ENCODE measurements at places on chromosomes 5 and 9. TPM values are rescaled to one million over a fixed set of nuclear protein-coding genes. Genes with fewer than 3 reads are reported as not detected.

The IFNK gene
- total RNA-seq = not detected

- H3K27ac ChIP-seq = no peak overlapping the region
- H3K36me3 ChIP-seq = no peaks in the 10 kb centered on the region
- H3K4me1 ChIP-seq = no peaks in the 10 kb centered on the region
- no peak overlapping the region for H3K4me3 ChIP-seq
Measured at GRCh38 chr9:71886015-71886414, 25.0 kb downstream of the ABHD17B start.

The IL3 gene
- not detected for total RNA-seq

DNA sequence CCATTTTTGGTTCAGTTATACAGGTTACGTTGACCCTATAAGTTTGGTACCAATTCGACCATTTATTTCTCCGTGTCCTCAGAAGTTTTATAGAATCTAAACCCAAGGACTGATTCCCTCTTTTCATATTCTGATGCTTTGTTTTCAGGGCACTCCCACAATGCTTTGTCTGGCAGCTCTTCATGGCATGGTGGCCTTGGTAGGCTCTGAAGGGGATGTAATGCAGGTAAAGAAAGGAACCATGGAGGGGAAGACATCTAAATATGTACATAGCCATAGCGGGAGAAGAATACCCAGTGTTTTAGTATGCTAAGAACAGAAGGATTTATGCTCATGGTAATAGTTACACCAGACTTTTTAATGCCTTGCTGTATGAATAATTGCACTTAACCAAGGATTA lies 82.7 kb downstream of the HACD4 start:
- no peaks in the 10 kb centered on the region for H3K4me1 ChIP-seq
- no peak for DNase-seq
- H3K27ac ChIP-seq = no peak overlapping the region
- H3K4me3 ChIP-seq = no peak overlapping the region
- no peaks in the 10 kb centered on the region for H3K27me3 ChIP-seq
- H3K36me3 ChIP-seq = no peaks in the 10 kb centered on the region

DNA sequence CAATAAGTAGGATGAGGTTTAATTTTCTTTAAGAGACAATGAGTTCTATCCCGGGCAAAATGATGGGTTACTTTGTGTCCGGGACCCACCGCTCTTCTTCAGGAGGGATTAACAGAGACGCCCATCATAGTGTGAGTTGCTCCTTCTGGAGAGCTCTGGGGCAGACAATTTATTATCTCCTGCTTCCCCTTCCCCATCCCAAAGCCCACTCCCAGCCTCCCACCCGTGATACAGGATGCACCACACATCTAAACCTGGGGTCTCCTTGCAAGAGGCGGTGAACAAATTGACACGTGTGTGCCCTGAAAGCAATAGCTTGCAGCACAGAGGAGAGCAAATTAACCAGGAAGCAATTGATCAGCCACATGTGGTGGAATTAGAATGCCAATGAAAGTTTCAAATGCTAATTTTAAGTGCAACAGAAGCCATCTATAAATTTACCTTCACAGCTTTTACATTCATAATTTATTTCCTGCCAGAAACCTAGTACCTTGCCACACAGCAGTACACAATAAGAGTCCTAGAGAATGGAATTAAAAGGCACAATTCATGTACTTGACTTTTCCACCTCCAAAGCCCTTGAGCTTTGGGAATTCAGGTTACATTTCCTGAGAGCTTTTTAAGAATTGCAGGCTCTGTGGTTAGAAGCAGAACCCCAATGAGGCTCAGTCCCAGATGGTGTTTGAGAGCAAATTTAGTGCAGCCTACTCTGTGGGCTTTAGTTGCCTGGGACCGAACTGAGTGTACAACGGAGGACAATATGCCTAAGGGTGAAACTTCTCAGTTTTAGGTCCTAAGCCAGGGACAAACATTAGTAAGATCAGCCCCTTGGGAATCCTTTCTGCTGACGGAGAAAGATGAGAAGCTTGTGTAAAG lies 399.6 kb downstream of the MED10 start:
- DNase-seq = no peak
- H3K4me3 ChIP-seq = no peak overlapping the region

- H3K36me3 ChIP-seq = peaks cover 14% of the 10 kb centered on the region
- no peak overlapping the region for H3K4me3 ChIP-seq
- H3K27me3 ChIP-seq = no peaks in the 10 kb centered on the region
- H3K4me1 ChIP-seq = no peaks in the 10 kb centered on the region
Measured at GRCh38 chr9:137771580-137771979, 106.0 kb upstream of the CACNA1B start.

DNA sequence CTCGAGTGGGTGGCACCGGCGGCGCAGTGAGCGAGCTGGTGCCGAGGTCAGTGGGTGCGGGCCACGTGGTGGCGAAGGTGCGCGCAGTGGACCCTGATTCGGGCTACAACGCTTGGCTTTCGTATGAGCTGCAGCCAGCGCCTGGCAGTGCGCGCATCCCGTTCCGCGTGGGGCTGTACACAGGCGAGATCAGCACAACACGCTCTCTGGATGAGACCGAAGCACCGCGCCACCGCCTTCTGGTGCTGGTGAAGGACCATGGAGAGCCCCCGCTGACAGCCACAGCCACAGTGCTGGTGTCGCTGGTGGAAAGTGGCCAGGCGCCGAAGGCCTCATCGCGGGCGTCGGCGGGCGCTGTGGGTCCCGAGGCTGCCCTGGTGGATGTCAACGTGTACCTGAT lies 2.1 kb downstream of the PCDHA5 start:
- no peak overlapping the region for H3K27ac ChIP-seq
- DNase-seq = no peak
- H3K4me3 ChIP-seq = no peak overlapping the region
- no peaks in the 10 kb centered on the region for H3K36me3 ChIP-seq

GRCh38 chr5:125017796-125018195 lies 271.4 kb upstream of the ZNF608 start:
- H3K4me3 ChIP-seq = no peak overlapping the region
- DNase-seq = no peak
- no peaks in the 10 kb centered on the region for H3K4me1 ChIP-seq
- H3K36me3 ChIP-seq = no peaks in the 10 kb centered on the region
- H3K27me3 ChIP-seq = no peaks in the 10 kb centered on the region

The FAM169A gene
- 23.2 TPM for total RNA-seq

- no peak for DNase-seq
- H3K4me3 ChIP-seq = no peak overlapping the region
- H3K36me3 ChIP-seq = no peaks in the 10 kb centered on the region
- peaks cover 32% of the 10 kb centered on the region for H3K27me3 ChIP-seq
Measured at GRCh38 chr9:114759512-114760341, 46.1 kb downstream of the TNFSF15 start.

DNA sequence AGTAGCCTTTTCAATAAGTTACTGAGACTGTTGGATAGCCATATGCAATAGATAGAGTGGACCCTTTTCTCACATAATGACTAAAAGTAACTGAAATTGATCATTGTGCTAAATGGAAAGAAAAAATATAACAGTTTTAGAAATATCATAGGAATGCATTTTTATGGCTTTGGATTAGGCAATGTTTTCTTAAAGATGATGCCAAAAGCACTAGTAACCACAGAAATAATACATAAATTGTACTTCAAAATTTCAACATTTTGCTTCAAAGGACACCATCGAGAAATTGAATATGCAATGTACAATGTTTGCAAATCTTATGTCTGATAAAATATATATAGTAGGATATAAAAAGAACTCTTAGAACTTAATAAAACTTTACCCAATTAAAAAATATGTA lies 1267.5 kb upstream of the CDH9 start:
- H3K27me3 ChIP-seq = no peaks in the 10 kb centered on the region
- H3K36me3 ChIP-seq = no peaks in the 10 kb centered on the region
- H3K27ac ChIP-seq = no peak overlapping the region

GRCh38 chr5:151717416-151717815 lies 30.7 kb upstream of the SPARC start:
- H3K4me3 ChIP-seq = no peak overlapping the region
- no peaks in the 10 kb centered on the region for H3K4me1 ChIP-seq

DNA sequence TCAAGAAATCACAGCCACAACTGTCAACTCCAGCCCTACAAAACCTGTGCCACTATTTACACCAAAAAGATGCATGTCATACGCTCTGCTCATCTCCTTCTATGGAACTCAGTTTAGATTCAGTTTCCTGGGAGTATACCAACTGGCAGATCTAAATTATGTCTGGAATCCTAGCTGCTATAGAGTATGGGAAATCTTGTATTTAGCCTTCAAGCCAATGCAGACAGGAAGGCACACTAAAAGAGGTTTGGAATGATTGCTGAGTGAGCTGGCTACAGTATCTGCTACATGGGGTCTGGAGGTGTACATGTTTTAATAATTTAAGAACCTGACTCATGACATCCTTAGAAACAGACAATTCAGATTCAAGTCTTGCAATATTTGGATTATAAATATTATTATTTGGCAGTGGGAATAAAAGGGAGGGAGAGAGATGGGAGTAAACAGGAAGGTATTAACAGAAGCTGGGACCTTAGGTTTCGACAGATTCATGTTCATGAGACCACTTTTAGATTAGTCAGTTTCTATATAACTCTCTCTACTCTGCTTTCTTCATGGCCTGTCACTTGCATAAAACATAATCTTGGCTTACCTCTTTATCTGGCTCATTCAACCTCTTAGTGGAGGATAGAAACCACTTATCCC lies 178.8 kb upstream of the HAPLN1 start:
- no peaks in the 10 kb centered on the region for H3K4me1 ChIP-seq
- no peak for DNase-seq
- no peak overlapping the region for H3K27ac ChIP-seq
- H3K4me3 ChIP-seq = no peak overlapping the region

The RETREG1 gene
- 6.0 TPM for total RNA-seq

The FAM78A gene
- total RNA-seq = 3.4 TPM

Data from HCT116 (cell line).